Aortic smooth muscle cell (primary cell): ENCODE measurements at places on chromosomes 16 and 17. TPM values are rescaled to one million over a fixed set of nuclear protein-coding genes. Genes with fewer than 3 reads are reported as not detected.

The ZSCAN10 gene
- total RNA-seq: not detected in 2 replicates

The USP6 gene
- total RNA-seq: not detected in 2 replicates

The KRT12 gene
- not detected in 2 replicates for total RNA-seq

The DOC2B gene
- not detected in 2 replicates for total RNA-seq

The GAST gene
- not detected in 2 replicates for total RNA-seq

The SLC16A13 gene
- 0.12 and 0.13 TPM in 2 replicates for total RNA-seq

The IRX6 gene
- total RNA-seq: not detected in 2 replicates

The ALOX15 gene
- total RNA-seq: not detected in 2 replicates

The ADAMTS18 gene
- total RNA-seq: 0.19 and 1.5 TPM in 2 replicates

The OR1E2 gene
- total RNA-seq: not detected in 2 replicates

The PITPNC1 gene
- total RNA-seq: 47.6 and 117 TPM in 2 replicates

The PSMD3 gene
- total RNA-seq: 73.2 and 87.1 TPM in 2 replicates

The GRAPL gene
- 0.25 and 0.53 TPM in 2 replicates for total RNA-seq

The EFNB3 gene
- under 0.01 and 0.12 TPM in 2 replicates for total RNA-seq
